ENCODE measurements at places on chromosomes 12 and 14. TPM values are rescaled to one million over a fixed set of nuclear protein-coding genes. Genes with fewer than 3 reads are reported as not detected.

The SMCO2 gene
- 0.28 TPM for total RNA-seq

The CD27 gene
- not detected for total RNA-seq

The HCAR1 gene
- 8.8 TPM for total RNA-seq

The LPAR5 gene
- total RNA-seq = 0.14 TPM

The SLC16A7 gene
- total RNA-seq = 27.3 TPM

The C12orf50 gene
- total RNA-seq = 0.16 TPM

The NANOG gene
- not detected for total RNA-seq

The BATF gene
- total RNA-seq = not detected

The HCAR3 gene
- total RNA-seq = 0.78 TPM

The AKAP3 gene
- 1.1 TPM for total RNA-seq

The DPF3 gene
- total RNA-seq = 1.9 TPM

The FIGNL2 gene
- not detected for total RNA-seq

The SLC6A15 gene
- 185 TPM for total RNA-seq

The ART4 gene
- not detected for total RNA-seq

The KRT83 gene
- 5.9 TPM for total RNA-seq

The ITPK1 gene
- 38.8 TPM for total RNA-seq

The TAC3 gene
- not detected for total RNA-seq

The PIANP gene
- not detected for total RNA-seq

The PRICKLE1 gene
- total RNA-seq = 43.2 TPM

The PIK3C2G gene
- 18.2 TPM for total RNA-seq

All from mammary epithelial cell (primary cell).